ENCODE measurements at places on chromosomes 5 and 9.

GRCh38 chr5:92749943-92750342 is 831.1 kb downstream of the NR2F1-AS1 start:
- DNase-seq, result no peak

- DNase-seq, result no peak
Observed at GRCh38 chr9:104923740-104924139, 4.2 kb downstream of the ABCA1 start.

DNA sequence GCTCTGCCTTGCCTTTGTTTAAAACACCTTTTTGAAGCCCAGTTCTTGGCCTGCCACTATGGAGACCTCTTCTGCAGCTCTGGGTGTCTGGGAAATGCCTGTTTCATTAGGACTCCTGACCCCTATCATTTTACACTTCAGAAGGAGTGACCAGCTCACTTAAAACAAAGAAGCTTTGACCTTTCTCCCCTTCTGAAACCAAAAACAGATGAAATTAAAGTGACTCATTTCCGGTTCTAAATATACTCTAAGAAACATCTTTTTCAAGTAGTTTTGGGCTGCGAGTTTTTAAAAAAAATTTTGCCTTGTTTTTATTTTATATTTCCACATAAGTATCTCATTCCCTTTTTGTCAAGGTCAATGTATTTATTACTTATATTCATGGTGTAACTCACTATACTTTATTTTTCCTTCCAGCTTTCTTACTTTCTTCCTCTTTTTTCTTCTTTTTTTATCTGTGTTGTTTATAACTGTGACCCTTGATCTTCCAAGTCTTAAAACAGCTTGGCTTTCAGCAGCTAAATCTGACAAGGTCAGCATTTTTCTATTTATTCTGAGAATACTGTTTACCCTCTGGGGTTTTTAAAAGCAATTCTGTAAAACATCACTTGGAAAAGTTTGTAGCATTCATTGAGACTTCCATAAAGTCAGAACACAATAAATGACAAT is 672.9 kb downstream of the NR2F1-AS1 start:
- no peak for DNase-seq

GRCh38 chr5:37182667-37183066 is 66.5 kb downstream of the CPLANE1 start:
- no peak for DNase-seq

DNA sequence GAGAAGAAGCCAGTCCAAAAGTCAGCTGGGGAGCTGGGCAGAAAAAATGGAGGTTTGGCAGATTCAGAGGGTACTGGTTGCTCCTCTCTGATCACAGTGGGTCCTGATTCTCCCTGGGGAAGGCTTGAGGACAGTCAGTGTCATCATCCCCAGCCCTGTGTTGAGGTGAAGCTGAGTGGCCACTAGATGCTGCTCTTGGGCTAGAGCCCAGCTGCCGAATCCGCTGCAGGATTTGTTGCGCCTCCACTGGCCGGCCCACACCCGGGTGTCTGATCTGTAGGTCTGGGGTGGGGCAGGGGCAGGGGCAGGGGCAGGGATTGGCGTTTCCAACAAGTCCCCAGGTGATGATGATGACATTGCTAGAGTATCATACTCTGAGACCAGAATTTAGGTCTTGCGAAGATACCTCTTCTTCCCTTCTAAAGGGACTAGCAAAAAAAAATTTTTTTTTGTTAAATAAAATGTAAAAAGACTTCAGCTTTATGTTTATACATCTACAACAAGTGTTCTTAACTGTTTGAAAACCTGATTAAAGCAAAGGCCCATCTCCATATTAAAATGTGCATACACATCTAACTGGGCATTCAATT is 106.8 kb downstream of the PDE6A start:
- DNase-seq, result no peak

DNA sequence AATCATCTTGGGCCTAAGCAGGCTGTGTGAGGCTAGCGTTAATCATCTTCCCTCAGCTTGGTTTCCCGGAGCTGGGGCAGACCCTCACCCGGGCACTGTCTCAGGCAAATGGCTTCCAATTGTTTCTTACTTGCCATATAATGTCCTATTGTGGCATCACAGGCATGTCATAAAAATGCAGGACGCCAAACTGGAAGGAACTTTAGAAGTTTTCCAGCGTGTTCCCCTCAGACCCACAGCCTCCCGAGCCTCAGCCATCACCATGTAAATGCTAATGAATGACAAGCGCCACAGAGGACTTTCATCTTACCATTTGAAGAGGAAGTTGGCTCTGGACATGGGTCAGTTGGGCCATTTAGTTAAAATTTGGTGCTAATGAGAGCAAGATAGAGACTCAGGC is 143.0 kb upstream of the IRX1 start:
- DNase-seq, result peak; percentile 37

- DNase-seq, result no peak
Observed at GRCh38 chr5:171562822-171563221, 143.4 kb downstream of the FGF18 start.

DNA sequence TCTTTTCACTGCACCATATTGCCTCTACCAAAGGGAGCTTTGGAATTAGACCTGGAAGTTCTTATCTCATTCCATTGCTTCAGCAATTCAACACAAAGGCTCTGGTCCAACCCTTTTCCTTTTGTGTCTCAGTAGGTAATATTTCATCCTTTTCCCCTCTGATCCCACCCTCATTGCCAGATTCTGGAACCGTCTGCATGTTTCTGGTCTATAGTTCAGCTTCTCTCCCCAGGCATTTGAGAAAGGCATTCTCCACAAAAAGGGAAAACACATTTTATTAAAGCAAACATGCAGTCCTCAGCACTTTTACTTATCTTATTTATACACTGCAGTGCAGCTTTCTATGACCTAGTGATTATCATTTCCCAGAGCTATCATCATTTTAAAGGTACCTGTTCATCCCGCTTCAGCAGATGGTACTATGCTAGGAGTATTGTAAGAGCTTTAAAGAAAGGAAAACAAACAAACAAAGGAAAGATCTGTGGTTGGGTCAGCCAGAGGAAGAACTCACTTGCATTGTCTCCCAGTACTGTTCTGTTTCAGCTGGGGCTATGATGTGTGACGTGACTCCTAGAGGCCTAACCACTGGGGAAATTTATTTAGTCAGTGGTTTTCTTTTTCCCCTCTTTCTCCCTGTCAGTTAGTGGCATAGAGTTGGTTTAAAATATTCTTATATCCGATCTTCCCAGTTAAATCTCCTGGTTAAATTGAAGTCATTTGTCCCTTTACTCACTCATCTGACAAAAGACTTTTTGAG is 269.2 kb downstream of the TMEM38B start:
- no peak for DNase-seq

DNA sequence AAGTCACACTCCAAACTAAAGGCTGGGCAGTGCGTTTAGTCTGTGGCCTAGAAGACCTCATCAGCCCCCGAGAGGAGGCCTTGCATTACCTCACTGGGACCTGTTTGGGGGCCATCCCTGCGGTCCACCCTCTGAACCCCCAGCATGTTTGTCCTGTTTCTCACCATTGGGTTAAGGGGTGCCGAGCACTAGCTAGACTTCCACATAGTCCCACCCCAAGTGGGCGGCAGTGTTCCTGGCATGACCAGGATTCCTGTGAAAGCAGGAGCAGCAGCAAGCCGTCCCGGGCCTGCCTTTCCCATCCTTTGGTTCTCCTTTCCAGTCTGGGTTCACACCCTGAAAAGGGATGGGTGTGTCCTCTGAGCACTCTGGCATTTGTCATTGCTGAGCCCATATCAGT is 26.6 kb upstream of the SAP30L start:
- no peak for DNase-seq

GRCh38 chr9:73156865-73157187 is 5.2 kb downstream of the ANXA1 start:
- no peak for DNase-seq

DNA sequence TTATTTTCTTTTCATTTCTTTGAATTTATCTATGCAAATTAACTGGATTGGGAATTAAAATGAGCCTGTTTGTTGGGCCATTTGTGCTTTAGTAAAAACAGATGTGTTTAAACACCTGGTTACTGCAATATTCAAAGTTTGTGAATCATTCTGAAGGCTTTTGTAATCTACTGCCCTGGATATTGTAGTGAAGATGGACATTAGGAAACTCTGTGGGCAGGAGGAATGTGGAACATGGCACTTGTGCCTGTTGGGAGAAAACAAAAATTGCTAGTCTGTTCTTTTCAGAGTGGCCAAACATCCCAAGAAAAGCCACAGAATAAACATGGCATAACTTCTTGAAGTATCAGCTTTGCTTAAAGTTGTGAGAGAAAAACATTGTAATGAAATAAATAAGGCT is 40.8 kb downstream of the CHSY3 start:
- DNase-seq, result no peak

DNA sequence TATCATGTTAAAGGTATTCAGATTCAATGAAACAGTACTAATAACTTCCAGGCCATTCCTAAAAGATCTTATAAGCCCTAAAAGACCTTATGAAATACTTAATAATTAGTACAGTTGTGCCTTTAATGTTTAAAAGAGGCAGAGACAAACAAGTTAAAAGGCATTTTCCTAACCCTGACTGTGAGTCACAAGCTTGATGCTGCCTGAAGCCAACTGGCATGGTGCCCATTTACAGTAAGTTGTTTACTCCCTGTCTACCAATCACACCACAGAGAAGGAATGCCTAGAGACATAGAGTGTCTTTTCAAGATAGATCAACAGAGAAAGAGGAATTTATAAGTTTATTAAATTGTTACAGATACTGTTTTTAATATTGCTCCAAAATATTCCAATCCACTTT is 47.8 kb downstream of the NR3C1 start:
- no peak for DNase-seq

DNA sequence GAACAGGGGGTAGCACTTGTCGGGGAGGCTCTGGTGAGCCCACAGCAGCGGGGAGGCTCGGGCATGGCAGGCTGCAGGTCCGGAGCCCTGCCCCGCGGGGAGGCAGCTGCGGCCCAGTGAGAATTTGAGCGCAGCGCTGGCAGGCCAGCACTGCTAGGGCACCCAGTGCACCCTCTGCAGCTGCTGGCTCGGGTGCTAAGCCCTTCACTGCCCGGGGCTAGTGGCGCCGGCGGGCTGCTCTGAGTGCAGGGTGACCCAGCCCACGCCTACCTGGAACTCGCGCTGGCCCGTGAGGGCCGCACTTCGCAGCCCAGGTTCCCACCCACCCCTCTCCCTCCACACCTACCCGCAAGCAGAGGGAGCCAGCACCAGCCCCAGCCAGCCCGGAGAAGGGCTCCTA is 151.0 kb downstream of the NXNL2 start:
- no peak for DNase-seq

GRCh38 chr5:159917994-159918393 is 1.7 kb downstream of the ADRA1B start:
- no peak for DNase-seq

GRCh38 chr9:80213613-80214012 is 641.8 kb downstream of the TLE4 start:
- no peak for DNase-seq

DNA sequence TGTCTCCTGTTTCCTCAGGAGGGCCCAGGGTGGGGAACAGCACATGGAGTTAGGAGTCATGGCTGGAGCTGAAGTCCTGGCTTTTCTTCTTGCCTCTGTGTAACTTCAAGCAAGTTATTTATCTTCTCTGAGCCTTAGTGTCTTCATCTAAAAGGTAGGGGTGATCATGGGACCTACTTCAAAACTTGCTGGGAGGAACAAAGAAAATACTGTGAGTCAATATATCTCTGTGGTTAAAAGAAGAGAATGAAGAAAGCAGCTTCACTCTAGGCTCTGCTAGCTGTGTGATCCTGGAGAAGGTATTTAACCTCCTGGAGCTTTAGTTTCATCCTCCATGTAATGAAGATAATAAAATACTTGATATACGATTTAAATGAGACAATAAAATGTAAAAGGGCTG is 26.5 kb downstream of the AFAP1L1 start:
- no peak for DNase-seq

- no peak for DNase-seq
Observed at GRCh38 chr5:114001076-114001475, 360.8 kb upstream of the KCNN2 start.

DNA sequence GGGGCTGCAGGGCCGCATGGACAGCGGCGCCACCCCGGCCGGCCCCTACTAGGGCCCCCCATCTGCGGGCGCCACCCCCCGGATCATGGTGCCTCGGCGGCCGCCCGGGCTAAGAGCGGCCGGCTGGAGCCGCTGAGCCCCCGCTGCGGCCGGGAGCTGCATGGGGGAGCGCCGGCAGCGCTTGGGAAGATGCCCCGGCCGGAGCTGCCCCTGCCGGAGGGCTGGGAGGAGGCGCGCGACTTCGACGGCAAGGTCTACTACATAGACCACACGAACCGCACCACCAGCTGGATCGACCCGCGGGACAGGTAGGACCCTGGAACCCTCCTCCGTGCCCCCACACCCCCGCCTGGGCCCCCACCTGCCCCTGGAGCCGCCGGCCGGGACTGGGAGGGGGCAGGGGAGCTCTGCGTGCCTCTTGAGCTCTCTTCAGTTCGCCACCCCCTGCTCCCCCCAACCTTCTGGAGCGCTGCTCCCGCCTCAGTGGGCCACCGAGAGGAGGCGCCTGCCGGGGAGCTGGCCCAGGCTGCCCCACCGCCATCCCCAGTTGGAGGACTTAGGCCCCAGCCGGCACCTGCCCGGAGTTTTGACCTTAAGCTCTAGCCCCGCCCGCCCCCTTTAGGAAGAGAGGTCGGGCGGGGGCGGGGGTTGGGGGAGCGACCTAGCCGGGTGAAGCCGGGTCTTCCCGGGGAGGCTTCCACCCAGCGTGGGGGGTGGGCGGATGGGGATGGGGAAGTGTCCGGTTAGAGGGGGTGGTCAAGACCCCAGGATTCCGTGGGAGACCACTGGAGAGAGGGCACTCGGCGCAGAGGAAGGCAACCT is 730 bp downstream of the WWC1 start:
- no peak for DNase-seq

DNA sequence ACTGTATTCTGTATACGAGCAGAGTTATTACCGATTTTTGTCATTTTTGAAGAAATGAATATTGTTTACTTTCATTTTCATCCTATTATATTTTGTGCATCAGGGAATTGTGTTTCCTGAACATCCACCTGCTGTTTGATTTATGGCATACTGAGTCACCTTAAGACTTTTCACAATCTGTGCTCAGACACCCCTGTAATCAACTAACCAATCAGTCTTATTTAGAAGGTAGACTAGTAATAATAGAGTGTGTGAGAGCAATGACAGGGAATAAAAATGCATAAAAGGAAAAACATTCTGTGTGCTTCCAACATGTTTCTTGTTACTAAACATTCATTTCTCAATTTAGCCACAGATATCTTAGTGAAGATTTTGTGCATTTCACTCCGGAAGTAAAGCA is 1413.6 kb upstream of the ACO1 start:
- DNase-seq, result no peak

- no peak for DNase-seq
Observed at GRCh38 chr9:5524090-5524489, 13.8 kb downstream of the PDCD1LG2 start.

- DNase-seq, result no peak
Observed at GRCh38 chr5:6592601-6593000, 40.2 kb downstream of the NSUN2 start.

- peak; percentile 63 for DNase-seq
Observed at GRCh38 chr9:135077497-135078200, 9.8 kb upstream of the OLFM1 start.

DNA sequence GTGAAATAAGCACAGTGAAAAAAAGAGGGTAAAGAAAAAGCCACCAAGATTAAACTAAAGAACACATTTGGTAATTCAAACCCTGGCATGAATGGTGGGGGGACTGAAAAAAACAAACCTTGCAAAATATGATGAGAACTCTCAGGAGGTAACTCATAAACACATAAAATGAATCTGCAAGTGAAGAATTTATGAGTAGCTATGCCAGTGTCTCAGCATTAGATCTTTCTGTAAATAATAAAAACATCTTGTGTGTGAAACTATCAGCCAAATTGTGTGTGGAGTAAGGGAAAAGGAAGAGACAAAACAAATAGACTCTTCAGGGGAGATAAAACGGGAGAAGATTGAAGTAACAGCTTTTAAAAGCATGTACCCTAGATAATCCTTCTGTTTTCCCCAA is 129.6 kb upstream of the SPEF2 start:
- no peak for DNase-seq
